ENCODE measurements at places on chromosomes 7 and 10.

GRCh38 chr7:154564676-154565075, 438.2 kb downstream of the PAXIP1 start:
- no peak for DNase-seq

DNA sequence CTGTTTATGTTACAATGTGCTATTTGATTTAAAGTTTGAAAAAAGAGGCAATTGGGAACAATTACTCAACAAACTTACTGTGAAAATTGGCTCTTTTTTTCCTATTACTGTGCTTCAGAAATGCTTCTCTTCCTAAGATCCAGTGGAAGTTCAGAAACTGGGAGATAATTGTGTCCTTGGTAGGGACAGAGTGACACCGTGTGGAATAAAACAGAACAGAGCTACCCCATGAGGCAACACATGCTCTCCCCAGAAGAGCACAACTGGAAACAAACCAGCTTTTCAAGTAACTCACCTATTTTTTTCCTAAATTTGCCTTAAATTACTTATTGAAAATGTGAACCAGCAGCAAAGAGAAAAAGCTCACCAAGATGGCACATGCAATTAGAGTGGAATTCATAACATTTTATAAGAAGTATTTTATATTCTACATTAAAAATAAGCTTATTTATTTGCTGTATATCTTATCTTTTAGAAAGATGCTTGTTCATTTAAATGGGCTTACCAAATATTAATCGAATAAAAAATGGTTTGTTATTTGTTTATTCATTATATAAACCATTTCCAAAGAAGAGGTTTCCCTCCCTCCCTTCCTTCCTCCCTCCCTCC, 346.1 kb upstream of the ANKRD30A start:
- no peak for DNase-seq

GRCh38 chr10:95880704-95881103, 27.1 kb upstream of the CC2D2B start:
- DNase-seq: no peak

GRCh38 chr10:122475100-122475499, 13.7 kb downstream of the HTRA1 start:
- no peak for DNase-seq

DNA sequence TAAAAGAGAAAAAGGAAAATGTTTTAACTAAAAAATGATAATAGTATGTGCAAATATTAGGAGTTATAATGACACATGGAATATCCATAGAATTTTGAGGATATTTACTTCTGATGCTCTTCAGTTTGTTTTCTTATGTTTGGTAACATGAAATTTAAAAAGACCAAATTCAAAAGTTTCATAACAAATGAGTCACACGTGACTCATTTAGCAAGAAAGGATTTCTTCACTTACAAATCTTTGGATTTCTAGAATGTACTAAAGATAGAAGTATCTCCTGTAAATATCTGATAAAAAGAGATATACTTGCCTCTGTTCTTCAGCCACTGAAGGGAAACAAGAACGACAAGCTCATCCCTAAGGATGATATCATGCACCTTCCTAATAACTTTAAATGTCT, 774.5 kb upstream of the LRRTM3 start:
- DNase-seq: no peak

DNA sequence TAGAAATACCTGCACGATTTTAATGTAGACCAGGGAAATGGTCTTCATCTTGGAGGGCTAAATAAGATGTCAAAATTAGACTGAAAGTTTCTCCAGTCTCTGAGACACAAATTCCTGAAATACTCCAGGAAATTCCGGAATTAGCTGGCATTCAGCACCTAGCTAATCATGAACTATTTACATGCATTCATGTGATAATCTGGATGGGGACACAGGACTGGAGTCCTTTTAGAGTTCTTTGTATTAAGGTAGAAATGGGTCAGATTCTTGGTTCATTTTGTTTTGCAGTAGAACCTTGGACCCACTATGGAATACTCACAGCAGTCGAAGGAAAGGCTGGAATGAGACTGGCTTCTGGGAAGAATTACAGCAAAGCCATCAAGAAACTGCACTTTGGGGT, 65.3 kb upstream of the MDFIC start:
- no peak for DNase-seq

GRCh38 chr7:100933734-100934133, 15.6 kb upstream of the MUC3A start:
- no peak for DNase-seq

- no peak for DNase-seq
These were observed 62.5 kb downstream of the DAGLB start for GRCh38 chr7:6385110-6385781.

DNA sequence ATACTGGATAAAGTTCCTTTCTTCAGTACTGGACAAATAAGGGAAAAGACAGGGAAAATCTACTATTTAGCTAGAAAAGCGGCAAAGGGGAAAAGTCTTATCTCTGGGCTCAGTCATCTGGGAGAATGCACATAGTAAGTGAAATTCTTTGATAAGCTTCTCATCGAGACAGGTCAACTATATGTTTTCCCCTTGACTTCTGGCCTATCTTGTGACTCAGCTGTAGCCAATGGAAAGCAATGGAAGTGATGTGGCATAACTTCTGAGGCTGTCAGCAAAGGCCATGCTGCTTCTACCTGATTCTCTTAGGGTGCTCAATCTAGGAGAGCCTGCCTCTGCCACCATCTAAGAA, 91.9 kb downstream of the PCGF5 start:
- no peak for DNase-seq

GRCh38 chr10:102801978-102802377, 35.2 kb downstream of the CYP17A1 start:
- DNase-seq: no peak

GRCh38 chr7:32533276-32534029, 38.2 kb downstream of the AVL9 start:
- DNase-seq: no peak

- DNase-seq: no peak
These were observed 23.7 kb downstream of the EPDR1 start for GRCh38 chr7:37943905-37944736.

GRCh38 chr7:55258631-55259030, 106.5 kb upstream of the LANCL2 start:
- DNase-seq: no peak

- DNase-seq: no peak
These were observed 88.1 kb downstream of the SEPTIN14 start for GRCh38 chr7:55774327-55775050.

DNA sequence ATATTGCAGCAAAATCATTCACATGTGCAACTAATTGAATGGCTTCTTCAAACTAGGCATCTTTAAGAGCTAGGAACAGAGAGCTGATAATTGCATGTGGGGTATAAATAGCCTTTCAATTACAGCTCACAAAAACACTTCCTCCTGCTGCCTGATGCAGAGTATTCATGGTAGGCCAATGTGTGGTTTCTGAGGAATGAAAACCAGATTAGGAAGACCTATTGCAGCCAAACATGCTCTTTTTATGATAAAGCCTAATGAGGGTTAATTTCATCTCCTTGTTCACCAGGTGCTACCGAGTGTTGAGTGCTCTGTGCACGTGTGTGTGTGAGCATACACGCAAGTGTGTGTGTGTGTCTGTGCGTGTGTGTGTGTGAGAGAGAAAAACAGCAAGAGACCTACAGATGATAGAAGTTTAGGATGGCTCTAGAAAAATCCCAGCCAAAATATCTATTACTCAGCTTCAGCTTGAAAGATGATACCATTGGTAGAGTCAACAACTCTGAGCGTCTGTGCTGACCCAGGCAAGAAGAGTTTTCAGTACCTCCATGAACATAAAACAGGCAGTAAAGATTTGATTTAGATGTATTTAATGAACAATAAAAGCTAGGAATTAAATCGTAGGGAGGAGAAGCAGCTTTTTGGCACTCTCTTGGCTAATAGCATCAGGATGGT, 448.5 kb upstream of the ANKRD30A start:
- no peak for DNase-seq

DNA sequence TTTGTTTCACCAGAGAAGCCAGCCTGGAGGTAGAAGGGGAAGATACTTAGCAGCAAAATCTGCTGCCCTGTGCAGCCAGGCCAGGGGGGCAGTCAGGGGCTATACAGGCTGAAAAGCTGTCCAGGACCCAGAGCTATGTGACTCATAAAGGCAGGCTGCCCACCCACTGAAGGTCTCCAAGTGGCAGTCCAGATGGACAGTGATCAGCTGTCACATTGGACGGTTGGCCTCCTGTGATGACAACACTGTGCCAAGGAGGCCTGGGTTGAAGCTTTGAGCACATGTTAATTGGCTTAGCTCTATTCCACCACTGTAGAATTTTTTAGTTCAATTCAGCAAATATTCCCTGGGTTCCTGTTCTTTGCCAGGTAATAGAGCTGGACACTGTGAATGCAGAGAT, 577.3 kb upstream of the GALNT17 start:
- DNase-seq: no peak

DNA sequence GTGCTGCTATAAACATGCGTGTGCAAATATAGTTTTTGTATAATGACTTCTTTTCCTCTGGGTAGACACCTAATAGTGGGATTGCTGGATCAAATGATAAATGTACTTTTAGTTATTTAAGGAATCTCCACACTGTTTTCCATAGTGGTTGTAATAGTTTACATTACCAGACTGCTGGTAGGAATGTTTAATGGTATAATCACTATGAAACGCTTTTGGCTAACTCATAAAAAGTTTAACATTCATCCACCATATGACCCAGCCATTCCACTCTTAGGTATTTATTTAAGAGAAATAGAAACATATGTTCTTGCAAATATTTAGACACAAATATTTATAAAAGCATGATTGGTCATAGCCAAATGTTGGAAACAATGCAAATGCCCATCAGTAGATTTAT, 32.1 kb upstream of the TFEC start:
- DNase-seq: no peak

GRCh38 chr7:116707289-116707688, 35.3 kb downstream of the MET start:
- DNase-seq: no peak

DNA sequence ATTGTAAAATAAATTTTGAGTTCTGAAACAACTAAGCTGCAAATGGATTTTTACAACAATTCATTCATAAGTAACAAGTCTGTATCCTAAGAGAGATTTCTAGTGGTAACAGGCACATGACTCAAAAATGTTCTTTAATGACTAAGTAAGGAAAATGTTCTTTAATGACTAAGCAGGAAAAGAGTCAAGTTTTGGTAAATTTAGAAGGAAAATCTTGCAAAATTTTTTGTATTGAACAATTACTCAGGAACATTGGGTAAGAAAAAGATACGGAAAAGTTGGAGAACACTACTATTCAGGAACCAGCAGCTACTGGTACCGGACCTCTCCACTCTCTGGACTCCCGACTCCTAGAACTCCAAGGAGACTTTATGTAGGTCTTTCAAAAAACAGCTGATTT, 33.5 kb downstream of the HYCC1 start:
- no peak for DNase-seq

- DNase-seq: no peak
These were observed 79.0 kb downstream of the PHYHIPL start for GRCh38 chr10:59255463-59255862.

DNA sequence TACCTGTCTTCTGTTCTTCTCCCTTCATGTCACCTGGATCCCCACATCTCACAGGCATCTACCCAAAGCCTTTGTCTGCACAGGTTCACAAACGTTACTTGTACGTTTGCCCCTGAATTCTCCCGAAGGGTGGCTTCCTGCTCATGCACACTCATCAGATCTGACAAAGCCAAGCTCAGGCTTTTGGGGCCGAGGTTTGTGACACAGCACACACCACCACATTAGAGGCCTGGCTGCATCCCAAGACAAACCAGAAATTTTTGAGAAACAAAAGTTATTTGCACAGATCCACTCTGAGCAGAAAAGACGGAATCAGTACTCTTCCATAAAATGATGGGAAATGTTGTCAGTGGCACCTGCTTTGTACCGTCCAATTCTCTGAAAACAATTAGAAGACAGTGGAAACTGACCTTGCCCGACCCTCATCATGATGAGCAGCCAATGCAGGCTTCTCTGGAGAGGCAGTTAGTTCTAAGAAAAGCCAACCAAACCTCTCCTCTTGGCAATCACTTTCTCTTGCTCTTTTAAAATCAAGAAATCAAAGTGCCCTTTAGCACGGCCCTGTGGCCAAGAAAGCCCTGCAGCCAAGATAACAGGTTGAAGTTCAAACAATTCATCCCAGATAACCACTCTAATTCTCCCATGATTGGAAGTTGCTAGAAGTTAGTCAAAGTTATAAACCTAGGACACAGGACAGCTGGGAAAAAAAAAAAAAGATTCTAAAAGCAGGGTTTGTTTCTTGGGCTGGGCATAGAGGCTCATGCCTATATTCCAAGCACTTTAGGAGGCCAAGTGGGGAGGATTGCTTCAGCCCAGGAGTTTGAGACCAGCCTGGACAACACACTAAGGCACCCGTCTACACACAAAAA, 13.6 kb upstream of the SVIL start:
- DNase-seq: no peak

GRCh38 chr7:45918556-45918955, 2.5 kb downstream of the IGFBP3 start:
- no peak for DNase-seq

DNA sequence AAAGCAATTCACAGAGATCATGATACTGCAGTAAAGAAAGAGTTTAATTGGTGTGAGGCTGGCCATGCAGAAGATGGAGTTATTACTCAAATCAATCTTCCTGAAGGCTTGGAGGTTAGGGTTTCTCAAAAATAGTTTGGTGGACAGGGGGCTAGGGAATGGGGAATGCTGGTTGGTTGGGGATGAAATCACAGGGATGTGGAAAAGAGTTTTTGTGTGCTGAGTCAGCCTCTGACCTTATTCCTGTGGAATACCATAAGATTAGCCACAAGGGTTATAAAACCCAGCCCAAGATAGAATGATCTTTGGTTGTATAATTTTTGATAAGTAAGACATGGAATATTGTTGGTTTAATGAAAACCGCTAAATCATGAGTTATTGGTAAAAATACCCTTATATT, 764.3 kb downstream of the TYW1 start:
- DNase-seq: no peak

- no peak for DNase-seq
These were observed 56.2 kb downstream of the PARP12 start for GRCh38 chr7:140006600-140006999.

GRCh38 chr10:127527320-127527719, 21.8 kb upstream of the NPS start:
- no peak for DNase-seq

GRCh38 chr7:93378131-93378760, 146.1 kb downstream of the VPS50 start:
- no peak for DNase-seq

DNA sequence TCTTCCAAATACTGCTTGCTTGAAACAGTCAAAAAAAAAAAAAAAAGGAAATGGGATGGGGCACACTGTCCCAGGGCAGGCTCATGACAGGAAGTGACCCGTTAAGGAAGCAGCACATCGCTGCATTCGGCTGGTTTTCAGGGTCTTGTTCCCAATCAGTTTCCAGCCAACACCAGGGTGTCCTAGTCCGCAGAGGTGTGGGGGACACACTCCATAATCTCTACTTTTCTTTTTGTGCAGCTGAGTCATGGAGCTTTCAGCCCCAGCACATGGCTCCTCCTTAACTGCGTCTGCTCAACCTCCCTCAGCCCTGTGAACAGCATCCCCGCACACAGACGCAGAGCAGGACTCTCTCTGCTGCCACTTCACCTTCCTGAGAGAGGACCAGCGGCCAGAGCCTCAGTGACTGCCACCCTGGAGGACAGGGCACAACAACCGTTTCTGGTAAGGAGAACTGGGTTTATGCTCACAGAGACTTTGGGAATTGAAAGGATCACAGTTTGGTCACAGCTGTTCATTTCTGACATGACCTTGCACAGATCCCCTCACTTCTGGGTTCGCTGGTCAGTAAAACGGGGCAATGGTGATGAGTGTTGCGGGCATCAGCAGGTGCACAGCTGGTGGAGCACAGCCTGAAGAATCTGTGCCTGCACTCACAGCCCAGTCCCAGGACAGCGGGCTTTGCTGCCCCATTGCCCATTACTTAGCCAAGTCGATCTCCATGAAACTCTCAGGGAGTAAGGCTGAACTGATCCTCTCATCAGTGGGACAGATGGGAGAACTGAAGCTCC, at the start of gene GIMAP5:
TSS of gene GIMAP5 (plus strand) at position 154 of the 791 bp plus-strand sequence. CDS start 3,467 bp downstream, outside the sequence.
- DNase-seq: peak; percentile 43

Measured in activated T-helper 9 cell treated with anti-CD3 and anti-CD28 coated beads, Interleukin-2, amount 50 U/mL, for 16 hours (primary cell).